ENCODE measurements at places on chromosomes 1 and 21.

GRCh38 chr1:235108876-235109275 lies 19.8 kb downstream of the TOMM20 start:
- DNase-seq, result no peak

DNA sequence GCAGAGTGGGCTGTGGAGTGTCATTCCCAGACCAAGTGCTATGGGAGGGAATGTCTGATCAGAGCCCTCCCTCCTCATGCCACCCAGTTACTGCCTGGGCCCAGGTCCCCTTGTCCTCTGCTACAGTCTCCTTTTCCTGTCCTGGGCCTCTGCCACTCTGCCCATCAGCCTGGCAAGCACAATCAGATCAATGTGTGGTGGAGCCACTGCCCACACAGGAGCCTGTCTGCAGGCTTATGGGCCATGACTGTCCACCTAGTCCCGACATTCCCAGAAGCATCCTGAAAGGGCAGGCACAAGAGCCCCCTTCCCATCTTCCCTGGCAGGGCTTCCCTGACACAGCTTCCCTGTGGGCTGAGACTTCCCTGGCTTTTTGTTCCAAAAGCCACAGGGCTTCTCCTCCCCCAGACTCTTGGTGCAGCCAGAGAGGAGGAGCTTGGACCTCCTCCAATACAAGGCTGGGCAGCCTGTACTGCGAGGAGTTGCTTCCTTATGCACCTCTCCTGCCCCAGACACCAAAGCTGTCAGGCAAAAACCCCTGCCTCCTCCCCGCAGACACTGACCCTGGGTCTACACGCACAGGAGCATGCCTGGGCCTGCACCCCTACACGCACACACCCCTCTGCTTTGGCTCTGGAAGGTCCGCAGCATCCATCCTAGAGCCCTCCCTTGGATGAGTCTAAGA lies 29.2 kb upstream of the CNTN2 start:
- DNase-seq, result peak; percentile 9

DNA sequence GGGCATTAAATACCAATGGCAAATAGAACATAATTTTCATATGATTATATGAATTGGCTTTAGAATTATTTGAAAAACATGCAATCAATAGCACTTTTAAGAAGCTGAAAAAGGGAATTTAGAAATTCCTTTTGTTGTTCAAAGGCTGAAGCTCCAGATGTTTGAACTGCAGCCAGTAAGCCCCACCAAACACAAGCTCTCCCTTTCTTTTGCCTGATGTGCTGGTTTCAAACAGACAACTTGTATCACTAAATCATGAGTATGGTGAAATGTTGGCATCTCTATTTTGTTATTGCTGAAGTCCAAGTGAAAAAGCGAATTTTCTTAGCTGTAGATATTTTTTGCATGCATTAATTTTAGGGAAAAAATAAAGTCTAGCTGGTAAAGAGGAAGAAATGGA lies 27.5 kb upstream of the NCAM2 start:
- no peak for DNase-seq

GRCh38 chr1:113811156-113811887 lies 954 bp downstream of the RSBN1 start:
- DNase-seq, result no peak

GRCh38 chr1:84735483-84735882 lies 45.2 kb upstream of the SSX2IP start:
- DNase-seq, result no peak

DNA sequence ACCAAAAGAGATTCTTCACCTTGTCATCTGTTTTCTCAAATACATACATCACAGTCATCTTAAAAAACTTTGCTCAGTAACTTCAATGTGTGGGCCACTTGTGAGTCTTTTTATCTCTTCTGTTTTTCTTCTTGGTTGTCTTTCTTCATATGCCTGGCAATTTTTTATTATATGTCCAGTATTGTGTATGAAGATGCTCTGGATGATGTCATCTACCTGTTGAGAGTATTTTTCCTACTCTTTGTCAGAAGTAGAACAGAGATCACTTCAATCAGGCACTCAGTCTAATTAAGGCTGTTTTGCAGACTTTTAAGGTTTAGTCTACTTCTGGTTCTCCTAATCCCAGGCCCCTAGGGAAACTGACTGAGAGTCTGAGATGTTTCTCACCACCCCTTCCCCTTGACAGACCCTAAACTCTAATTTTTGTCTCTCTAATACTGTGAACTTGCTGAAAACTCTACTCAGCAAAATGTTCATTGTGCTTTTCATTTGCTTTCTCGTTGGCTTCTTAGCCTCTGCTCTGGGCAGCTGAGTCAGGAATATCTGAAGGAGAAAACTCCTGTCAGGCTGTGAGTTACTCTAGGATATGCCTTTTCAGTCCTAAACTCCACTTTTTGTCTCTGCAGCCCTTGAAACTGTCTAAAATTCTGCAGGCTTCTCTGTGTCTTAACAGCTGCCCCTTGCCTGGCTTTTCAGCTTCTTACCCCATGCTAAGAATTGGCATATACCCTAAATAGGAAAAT lies 33.0 kb upstream of the DNAJC6 start:
- no peak for DNase-seq

DNA sequence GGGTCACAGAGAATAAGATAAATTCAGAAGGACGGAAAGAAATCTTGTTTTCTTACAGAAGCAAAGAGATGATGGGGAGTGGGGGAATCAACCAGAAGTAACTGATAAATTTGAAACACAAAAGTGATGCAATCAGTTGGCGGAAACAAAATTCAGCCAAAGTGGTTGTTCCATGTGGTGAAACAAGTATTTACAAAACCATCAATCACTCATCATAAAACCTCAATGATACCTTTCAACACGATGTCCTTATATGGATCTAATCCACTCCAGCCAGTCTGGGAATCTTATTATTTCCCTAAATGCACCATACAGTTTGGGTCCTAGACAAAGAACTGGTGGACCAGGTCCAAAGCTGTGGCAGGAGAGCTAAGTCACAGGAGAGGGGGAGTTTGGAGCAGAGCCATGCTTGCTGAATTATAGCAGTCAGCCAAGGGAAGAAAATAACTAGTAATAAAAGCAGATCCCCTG lies 303.8 kb upstream of the LRRC7 start:
- peak; percentile 54 for DNase-seq

DNA sequence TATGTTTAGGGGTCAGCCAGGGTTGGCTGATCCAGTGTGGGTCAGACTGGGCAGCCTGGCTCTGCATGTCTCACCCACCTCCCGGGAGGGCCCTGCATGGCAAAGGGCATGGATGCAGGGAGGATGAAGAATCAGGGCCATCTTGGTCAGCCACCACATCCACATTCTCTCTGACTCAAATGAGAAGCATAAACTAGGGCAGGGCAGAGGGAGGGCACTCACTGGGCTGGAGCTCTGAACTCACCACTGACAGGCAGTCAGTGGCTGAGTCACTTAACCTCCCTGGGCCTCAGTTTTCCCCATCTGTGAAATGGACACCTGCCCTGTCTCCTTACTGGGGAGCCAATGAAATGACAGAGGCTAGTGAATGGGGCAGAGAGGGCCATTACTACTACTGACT lies 4.3 kb upstream of the CELA2A start:
- DNase-seq, result no peak

DNA sequence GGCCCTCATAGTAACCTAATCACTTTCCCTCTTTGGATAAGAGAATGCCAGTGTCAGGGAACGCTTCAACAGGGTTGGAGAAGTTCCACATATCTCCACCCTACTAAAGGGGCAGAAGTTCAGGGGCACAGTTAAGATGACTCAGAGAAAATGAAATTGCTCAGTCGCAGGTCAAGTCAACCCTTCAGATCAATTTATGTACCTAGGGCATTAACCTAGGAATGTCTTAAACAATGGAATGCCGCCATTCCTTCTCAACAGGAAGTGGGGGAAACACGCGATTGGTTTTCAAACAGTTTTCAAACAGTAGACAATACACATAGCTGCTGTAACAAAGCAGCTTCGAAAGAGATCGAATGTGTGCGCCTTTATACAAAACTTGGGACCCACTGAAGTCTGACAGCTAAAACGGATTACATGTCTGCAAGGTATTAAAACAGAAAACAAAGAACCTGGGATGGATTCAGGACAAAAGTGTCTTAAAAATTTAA lies 897 bp downstream of the SLC25A24 start:
- no peak for DNase-seq

- DNase-seq, result no peak
Observed at GRCh38 chr1:169326261-169326955, 41.2 kb downstream of the NME7 start.

GRCh38 chr21:22083899-22084298 lies 1085.7 kb downstream of the NCAM2 start:
- no peak for DNase-seq

DNA sequence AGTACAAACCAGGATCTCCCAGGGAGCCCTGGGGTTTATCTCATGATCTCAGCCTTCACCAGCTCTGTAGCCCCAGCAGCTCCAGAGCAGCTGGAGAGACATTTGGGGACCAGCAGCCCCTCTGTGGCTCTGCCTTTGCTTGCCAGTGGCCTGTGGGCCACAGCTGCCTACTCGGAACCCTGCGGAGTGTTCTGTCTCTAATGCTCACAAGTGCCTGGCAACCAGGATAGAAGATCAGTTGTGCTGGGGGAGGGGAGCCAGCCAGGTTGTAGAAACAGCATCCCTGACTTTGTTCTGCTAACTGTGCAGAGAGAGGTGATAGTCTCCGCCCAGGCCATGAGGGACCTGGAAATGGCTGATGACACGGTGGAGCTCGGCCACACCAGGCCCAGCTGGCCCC lies 50.9 kb upstream of the KCNJ15 start:
- DNase-seq, result no peak

DNA sequence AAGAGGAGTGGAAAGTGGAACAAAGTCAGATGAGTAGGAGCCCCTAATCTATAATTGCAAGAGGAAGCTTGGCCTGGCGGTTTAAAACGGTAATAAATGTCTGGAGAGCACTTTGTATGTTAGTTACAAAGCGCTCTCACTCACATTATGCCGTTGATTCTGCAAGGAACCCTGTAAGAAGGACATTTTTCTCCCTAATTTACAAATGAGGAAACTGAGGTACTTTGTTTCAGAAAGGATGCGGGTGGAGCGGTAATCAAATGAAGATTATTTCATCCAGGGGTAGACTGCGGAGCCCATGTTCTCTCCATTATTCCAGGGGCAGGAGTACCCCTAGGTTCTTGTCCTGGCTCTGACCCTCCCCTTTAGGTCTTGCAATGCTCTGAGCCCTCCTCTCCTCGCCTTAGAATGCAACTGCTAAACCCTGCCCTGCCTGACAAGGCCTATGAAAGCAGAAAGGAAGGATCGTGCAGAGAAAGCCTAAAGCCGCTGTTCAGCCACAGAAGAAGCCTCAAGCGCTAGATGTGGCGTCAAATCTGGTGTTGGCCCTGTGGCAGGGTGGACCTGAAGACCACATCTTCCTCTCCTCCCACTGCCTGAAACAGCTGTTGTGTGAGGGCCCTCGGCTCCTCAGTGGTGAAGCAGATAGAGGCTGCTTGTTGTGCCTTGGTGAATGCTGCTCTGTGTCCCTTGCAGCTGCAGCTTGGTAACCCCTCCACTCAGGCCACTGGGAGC lies 588 bp upstream of the PACC1 start:
- no peak for DNase-seq

DNA sequence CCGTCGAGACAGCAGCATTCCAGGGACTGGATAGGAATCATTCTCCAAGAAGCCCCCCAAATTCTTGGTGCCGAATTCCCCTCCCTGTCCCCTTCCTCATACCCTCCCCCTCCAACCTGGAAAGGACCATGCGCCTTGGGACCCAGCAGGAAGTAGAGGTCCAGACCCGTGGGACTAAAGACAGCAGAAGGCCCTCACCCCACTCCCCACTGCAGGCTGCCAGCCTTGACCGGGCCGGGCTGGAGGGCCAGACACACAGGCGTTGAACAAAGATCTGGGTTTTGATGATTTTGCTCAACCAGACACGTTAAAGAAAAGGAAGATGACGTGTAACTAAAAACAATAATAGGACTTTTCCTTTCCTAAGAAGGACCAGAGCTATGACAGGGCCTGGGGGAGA lies 286.5 kb downstream of the NPHP4 start:
- no peak for DNase-seq

DNA sequence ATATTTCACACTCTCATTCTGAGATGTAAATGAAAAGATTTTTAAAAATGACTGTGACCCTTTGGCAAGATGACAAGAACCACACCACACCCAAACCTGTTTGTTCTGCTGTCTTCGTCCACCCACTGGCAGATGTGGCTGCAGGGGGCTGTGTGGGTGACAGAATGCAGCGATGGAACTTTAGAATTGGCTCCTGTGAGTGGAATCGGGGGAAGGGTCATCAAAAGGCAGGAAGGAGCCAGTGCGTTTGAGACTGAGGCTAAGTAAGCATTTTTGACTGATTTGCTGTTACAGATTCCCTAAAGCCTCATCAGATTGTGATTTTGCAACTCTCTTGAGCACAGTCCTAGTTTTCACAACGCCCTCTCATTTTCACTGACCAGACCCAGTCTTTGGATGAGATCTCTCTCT lies 111.2 kb upstream of the ADGRL2 start:
- peak; percentile 77 for DNase-seq

DNA sequence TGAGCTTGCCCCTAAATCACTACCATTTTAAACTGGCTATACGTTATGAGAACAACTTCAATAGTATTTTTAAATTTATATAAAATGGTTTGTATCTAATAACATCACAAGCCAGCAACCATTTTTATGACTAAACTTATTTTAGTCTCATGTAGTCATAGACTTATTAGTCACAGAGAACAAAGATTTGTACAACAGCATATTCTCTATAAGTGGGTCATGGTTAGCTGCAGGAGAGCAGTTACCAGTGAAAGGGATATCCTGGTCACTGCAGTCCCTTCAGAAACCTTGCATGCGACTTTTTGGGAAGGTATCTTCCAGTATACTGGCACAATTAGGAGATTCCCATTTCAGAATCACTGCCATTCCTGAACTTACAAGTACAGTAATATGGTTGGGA lies 90.0 kb downstream of the HFM1 start:
- DNase-seq, result no peak

DNA sequence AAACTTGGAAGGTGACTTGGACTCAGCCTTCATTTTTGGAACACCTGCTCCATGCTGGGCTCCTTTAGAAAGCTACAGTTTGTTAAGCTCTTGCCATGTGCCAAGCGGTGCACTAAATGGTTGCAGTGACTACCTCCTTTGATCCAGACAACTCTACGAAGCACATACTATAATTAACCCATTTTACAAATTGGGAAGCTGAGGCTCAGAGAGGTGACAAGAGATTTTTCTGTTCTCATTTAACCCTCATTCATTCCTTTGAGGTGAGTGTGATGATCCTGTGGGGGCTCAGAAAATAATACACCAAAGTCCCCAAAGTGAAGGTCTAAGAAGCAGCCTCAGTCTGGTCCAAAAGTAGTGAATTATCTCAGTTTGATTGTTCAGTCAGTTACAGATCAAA lies 1.6 kb upstream of the PAQR7 start:
- DNase-seq, result no peak

DNA sequence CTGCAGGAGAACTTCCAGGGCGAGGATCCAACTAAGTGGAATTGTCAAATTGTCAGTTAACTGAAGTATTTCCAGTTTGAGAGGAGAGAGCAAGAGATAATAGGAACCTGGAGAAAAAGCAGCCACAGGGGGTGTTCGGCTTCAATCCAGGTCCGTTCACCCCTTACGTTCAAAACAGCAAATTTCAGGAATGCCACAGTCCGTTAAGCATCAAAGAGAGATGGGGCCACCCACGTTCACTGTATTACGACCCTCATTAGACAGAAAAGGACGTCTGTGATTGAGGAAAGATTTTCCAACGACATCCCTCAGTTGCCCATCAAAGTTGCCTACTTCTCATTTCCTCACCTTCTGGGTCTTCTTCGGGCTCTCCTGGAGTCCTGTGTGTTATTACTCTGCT lies 422.5 kb upstream of the VAMP3 start:
- no peak for DNase-seq

GRCh38 chr1:21184276-21184675 lies 7.6 kb upstream of the EIF4G3 start:
- DNase-seq, result no peak
